ENCODE measurements at places on chromosomes 6 and 20.
A peak's percentile ranks its signal among the peaks of the same experiment; 100 is the strongest.

GRCh38 chr6:84428300-84428907, 201.0 kb upstream of the CEP162 start:
- no peak for DNase-seq

GRCh38 chr6:105907991-105908390, 178.1 kb upstream of the PRDM1 start:
- DNase-seq = no peak

- peak; percentile 84 for DNase-seq
Measured at GRCh38 chr6:47134476-47135189, 92.5 kb upstream of the ADGRF1 start.

GRCh38 chr20:10309326-10309725, 90.7 kb downstream of the SNAP25 start:
- peak; percentile 72 for DNase-seq

- no peak for DNase-seq
Measured at GRCh38 chr20:56835829-56836550, 206.9 kb downstream of the TFAP2C start.

- DNase-seq = no peak
Measured at GRCh38 chr20:53080969-53081871, 109.1 kb downstream of the TSHZ2 start.

DNA sequence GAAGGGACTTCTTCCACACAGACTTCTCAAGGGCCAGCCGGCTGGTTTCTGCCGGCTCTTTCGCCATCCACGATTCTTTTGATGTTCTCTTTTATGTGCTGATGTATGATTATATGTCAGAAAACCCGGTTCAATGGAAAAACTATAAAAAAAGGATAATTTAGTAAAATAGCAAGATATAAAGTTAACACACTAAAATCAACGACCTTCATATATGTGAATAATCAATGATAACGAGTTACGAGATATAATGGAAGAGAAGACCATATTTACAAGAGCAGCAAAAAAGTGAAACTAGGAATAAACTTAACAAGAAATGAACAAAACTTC, 540 bp upstream of the ZSCAN12 start:
- no peak for DNase-seq

- DNase-seq = no peak
Measured at GRCh38 chr20:51354769-51355319, 187.7 kb downstream of the NFATC2 start.

- no peak for DNase-seq
Measured at GRCh38 chr6:99668036-99668705, 61.5 kb downstream of the PRDM13 start.

DNA sequence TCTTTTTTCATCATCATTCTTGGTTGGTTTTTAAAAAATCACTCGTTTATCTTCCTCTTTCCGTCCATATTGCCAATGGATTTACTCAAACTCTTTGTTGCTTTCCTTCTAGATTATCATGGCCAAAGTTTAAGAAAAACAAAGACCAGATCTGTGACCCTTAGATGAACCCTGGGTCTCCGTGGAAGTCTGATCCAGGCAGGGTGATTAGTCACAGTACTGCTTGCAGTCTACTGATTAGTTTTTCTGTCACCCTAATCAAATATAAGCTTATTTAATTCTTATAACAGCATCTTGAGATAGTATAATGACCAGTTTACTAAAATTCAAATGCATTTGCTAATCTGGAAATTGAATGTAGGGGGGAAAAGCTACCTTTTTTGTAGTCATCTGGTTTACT, 6.0 kb upstream of the SMIM28 start:
- DNase-seq = no peak

DNA sequence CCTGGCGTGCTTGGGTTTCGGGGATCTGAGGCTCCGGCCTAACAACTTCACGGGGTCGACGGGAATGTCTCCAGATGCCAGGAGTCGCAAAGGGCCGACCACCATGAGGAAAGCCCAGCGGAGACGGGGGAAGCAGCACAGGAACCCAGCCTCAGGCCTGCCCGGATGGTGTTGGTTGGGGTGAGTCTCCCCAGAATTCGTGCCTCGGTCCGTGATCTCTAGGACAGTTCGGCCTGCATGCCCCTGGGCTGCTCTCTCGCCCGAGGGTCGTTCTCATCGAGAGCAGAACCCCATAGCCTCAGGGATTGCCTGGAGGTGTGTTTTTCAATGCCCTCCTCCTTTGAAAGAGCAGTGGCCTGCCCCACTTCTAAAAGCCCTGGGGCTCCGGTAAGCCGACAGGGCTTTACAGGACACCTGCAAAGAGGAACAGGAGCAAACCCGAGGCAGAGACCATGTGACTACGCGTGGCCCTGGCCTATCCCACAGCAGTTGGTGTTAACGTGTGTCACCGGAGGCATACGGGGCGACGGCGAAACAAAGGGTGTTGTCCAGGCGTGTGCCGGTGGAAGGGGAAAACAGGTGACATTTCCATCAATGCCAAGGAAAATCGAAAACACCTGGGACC, 973.1 kb upstream of the DEFB115 start:
- DNase-seq = no peak

- no peak for DNase-seq
Measured at GRCh38 chr6:139418481-139419132, 44.2 kb upstream of the CITED2 start.

- DNase-seq = no peak
Measured at GRCh38 chr6:135073217-135073616, 18.6 kb upstream of the HBS1L start.

DNA sequence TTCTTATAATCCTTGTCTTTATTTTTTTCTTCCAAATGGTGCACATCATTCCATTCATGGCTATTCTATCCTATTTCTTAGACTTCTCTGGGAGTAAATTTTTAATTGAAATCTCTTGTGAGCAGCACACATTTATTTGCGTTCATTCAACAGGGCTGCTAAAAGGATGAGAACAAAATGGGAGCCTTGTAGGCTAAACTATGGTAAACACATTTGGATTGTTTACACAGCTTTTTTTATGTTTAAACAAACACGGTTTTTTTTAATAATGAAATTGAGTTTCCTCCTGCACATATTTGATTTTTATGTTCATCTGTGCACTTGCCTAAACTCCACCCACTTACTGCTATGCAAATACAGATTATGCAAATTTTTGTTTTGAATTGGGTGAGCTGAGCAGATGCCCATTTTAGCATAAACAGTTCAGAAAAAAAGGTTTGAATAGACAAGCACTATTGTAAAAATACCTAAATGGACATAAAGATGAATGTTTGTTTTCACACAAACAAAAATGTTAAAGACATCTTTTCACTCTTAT, 92.0 kb downstream of the OLIG3 start:
- DNase-seq = no peak

DNA sequence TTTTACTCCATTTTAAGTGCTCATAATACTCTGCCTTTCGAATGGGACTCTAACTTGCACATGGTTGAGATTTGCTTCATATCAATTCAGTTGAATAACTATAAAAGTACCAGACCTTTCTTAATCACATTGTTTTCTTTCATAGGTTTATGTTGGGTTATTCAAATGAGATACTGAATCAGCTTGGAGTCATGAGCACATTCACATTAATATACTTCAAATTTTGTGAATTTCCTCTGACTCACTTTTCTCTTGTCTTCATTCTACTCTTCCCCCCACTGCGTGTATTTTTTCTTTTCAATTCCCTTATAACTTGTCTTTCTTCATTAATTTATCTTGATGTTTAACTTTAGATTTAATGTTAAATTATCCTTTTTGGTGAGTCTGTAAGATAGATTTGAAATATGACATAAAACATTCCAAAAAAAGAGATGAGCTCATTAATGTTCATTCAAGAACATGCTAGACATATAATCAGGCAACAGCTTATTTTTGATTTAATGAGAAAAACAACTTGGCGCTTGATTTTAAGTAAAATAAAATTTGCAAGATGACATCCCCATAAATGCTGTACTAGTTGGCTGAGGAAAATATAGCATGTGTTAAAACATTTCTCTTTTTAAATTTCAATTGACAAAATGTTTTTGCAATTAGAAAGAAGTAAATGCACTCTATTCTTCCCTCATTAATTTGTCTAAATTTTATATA, 736.0 kb downstream of the CD109 start:
- no peak for DNase-seq

DNA sequence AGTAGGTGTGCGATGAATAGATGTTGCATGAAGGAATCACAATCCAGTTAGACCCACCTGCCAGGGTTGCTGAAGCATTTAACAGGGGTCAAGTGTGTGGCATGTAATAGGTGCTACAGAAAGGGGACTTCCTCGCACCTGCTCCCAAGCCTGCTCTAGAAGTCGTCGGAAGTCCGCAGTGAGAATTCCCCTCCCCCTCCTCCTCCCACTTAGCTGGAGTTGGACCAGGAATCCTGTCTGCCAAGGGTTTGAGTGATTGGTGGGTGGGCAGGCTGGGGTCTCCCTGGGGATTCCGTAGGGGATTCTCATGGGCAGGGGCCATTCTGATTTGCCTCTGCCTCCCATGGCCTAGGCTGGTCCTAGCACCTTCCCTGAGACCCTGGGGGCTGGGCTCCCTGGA, 10.3 kb downstream of the SCRT2 start:
- DNase-seq = no peak

DNA sequence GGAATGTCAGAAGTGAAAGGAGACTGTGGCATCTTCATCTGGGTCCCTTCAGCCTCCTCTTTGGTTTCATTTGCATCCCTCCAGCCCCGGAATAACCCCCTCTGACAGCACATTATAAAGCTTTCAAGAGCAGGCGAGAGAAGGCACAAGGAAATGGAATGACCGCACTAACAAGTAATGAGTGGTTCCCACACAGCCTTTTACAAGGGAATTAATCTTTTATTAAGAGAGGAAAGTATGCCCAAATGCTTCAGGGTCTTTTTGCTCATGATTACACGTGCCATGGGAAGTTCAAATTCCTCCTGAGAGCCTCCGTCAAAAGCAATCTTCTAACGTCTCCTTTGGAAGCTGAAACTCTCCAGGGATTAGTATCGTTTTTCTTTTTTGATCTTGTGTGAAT, 347.0 kb downstream of the BTBD3 start:
- no peak for DNase-seq

DNA sequence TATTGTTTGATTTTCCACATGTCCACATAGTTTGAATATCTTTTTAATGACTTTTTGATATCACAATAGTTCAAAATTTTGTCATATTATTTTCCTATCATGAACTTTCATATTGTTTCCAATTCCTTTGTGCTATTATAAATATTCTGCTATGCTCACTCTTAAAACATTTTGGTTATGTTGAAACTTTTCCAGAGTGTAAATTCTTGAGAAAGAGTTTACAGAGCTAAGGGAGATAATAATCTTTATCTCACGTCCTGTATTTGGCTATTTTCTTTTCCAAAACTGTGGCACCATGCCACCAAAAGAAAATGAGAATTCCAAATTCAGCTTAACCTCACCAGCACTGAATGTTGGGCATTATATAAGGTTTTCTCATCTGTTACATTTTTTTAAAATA, 210.9 kb downstream of the TFAP2B start:
- DNase-seq = no peak

GRCh38 chr20:24158281-24158680, 169.7 kb upstream of the GGTLC1 start:
- DNase-seq = no peak

- no peak for DNase-seq
Measured at GRCh38 chr20:926670-927069, 10.5 kb upstream of the ANGPT4 start.

DNA sequence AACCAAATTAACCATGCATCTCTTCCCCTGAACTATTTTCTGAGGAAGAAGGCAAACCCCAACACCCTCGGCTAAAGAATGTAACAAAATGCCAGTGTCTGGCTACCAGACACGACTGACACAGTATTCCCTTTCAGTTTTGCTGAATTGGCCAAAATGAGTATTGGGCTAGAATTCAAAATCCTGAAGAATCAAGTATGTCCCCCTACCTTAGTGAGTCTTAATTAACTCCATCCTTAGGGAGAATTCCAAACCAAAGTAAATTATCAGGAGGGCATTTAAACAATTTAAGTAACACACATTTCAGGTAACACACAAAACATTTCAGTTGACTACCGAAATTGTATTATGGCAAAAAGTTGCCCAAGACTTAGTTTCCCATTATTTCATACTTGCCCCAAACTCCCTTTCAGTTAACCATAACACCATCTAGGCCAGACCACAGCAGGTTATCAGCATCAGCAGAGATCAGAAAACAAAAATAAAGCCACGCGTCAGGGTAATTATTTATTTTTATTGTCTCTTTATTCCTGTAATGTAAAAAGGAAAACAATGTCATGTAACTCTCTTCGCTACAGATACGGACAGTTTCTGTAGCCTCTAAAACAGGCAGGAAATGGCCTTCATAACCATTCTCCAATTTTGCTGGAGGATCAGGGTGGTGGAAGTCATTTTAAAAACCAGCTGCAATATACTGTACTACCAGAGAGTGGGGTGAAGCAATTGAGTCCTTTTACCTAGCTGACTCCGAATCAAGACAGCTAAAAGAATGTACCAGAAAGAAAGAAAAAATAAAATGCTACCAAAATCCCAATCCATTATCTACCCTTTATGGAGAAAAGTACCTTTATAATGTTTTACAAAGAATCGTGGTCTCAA, 1.9 kb downstream of the SNX5 start:
- no peak for DNase-seq

DNA sequence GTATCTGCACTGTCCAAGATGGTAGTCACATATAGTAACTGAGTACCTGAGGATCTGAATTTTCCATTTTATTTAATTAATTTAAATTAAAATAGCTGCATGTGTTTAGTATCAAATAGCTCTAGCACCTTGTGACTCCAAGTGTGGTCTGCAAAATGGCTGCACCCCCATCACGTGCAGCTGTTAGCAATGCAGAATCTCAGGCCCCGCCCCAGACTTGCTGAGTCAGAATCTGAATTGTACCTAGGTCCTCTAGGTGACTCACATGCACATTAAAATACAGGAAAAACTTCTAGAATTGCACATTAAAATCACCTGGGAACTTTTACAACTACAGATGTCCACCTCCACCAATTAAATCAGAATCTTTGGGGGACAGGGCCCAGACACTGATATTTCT, 19.2 kb upstream of the FAM83C start:
- DNase-seq = no peak

DNA sequence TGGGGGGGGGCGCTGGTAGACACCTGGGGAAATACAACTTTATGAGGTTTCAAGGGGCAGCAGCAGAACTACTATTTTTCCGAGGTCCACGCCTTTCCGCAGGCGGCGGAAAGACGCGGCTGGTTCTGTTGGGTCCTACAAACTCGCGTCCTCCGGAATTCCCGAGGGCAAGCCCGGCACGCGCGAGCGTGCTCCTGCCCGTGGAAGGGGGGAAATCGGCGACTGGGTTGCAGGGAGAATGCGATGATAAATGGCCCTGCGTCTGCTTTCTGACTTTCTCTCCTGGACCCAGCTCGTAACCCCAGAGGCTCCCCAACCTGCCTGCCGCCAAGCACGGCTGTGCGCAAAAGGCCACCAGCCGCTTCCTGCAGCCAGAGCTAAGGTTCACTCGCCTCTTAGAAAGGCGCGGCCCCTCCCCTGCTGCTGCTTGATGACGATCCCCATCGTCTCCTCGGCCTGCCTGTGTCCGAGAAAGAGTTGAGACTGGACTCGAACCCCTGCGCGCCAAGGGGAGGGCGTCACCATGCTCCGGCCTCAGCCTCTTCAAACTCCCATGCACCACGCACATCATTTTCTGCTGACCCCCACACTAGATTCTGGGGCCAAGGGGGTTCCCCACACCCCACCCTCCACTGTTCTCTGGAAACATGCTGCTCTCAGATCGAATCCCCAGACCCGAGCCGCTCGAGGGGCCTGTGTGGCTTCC, 6.7 kb downstream of the FOXA2 start:
- no peak for DNase-seq
